ENCODE measurements at places on chromosomes 1 and 21.
A peak's percentile ranks its signal among the peaks of the same experiment; 100 is the strongest.

DNA sequence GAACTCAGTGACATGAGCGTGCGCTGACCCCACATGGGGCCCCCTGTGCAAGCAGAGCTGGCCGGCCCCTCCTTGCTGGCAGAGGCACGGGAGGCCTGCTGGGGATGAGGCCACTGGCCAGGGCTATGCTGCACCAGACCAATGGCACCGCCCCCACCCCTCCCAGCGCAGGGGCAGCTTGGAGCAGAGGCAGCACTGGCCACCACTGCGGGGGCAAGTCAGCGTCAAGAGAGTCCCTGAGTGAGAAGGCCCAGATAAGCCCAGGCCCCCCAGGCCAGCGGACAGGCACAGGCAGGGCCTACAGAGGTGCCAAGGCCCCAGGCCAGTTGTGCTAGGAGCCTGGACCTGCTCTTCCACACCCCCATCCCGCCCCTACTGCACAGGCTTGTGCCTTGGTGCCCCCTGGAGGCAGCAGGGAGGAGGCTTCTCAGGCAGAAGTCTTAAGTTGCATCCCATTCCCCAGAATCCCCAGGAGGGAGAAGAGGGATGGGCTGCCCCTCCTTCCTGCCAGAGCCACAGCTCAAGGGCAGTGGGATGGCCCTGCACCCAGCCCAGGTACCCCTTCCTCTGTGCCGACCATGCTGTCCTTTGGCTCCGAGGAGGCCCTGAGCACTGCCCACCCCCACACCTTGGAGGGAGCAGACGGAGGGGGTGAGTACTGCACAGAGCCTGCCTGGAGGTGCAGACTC lies 35.8 kb downstream of the EPHX1 start:
- DNase-seq = no peak

- no peak for DNase-seq
These were observed 1.2 kb upstream of the SLC25A34 start for GRCh38 chr1:15734901-15735300.

DNA sequence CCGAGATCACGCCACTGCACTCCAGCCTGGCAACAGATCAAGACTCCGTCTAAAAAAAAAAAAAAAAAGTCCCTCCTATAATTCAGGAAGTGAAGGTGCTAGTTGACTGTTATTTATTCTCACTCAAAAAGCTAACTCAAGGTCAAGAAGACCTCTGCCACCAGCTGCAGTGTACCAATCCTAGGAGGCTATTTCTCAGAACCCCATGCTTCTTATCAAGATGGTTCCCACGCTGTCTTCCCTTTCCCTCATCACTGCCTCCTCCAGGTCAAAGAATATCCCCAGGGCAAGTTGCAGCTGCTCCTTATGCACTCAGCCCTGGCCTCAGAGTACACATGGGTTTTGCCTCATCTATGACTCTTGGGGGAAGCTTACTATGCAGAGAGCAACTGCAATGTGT lies 53.6 kb downstream of the RERE start:
- no peak for DNase-seq

DNA sequence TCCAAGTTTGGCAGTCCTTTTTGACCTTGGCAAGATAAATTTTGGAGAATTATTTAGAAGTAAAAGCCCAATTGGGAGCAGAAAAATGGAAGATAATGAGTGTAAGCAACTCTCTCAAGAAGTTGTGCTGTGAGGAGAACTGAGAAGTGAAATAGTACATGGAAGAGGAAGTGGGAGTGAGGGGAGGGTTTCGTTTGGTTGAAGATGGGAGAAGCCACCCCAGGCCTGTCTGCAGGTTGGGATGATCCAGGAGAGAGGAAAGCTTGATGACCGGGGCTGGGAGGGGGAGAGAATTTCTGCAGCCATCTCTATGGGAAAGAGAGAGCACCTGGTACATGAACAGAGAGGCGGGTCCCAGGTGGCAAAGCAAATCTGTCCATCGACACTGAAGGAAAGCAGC lies 8.6 kb upstream of the RCAN1 start:
- no peak for DNase-seq

GRCh38 chr1:117673405-117673804 lies 67.6 kb downstream of the TENT5C start:
- DNase-seq = no peak

GRCh38 chr1:163863731-163864130 lies 542.0 kb downstream of the NUF2 start:
- DNase-seq = no peak

- DNase-seq = no peak
These were observed 18.2 kb downstream of the TMEM201 start for GRCh38 chr1:9606948-9607347.

DNA sequence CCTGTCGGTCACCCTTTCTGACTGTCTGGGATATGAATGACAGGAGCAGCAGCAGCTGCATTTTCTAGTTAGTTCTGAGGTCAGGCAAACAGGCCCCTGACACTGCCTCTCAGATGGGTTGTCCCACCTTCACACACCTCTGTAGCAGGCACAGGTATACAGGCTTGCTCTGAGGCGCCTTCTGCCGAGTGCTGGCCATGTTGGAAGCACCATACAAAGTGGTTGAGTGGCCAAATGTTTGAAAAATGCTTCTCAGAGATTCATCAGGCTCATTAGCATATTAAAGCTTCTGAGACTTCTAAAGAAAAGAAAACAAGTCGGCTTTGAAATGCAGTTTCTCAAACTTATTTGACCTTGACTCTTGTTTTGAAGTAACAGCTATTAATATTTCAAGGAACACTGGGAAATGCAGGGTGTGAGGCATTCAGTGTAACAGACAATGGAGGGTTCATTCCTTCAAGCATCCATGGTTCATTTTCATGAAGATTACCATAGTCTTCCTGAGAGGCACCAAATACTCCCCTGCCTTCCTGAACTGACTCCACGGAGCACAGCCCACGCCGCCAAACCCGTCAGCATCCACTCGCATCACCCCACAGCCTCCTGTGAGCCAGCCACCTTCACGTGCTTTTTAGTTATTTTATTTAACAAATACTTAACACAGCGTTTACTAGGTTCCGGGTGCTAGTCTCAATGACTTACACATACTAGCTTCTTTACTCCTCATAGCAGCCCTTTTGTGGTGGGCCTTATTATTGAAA lies 81.8 kb downstream of the KCNN3 start:
- no peak for DNase-seq

GRCh38 chr1:233487408-233487807 lies 126.5 kb upstream of the KCNK1 start:
- no peak for DNase-seq

- no peak for DNase-seq
These were observed 96.8 kb upstream of the ARHGEF16 start for GRCh38 chr1:3357526-3358297.

GRCh38 chr1:228274452-228275178 lies 66.8 kb downstream of the OBSCN start:
- DNase-seq = no peak

DNA sequence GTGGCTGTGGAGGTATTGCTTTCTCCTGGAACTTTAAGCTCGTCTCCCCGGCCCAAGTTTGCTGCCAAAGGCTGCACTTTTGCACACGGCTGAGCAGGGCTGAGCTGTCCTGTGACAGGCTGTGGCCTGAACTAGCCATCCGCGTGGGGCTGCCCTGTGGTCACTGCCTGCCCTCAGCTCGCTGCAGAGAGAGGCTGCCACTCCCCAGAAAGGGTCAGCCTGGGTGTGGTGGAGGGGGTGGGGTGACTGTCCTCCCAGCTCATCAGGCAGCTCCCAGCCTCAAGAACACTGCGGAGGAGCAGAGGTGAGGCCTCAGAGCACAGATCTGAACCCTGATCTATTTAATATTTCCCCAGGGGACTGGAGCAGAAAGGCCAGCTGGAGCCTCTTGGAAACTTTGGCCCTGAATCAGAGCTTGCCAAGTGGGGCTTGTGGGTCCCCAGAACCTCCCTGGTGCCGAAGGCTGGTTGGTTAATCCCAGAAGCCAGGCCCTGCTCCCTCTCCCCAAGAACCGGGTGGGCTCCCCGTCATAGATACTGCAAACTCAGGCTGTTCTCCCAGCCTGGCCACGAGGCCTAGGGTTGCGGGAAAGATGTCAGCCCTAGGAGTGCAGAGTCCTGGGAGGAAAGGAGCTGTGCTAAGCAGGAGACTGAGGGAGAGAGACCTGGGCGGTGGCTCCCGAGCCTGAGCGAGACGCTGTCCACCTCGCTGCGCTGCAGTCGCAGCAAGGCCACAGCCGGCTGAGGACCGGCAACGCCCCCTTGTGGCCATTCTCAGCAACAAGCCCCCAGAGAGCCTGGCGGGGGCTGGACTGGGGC lies 125.1 kb upstream of the IPO9 start:
- peak; percentile 50 for DNase-seq

GRCh38 chr21:40388046-40388445 lies 458.9 kb downstream of the DSCAM start:
- no peak for DNase-seq

- no peak for DNase-seq
These were observed 99.2 kb downstream of the C1orf21 start for GRCh38 chr1:184485751-184486723.

- no peak for DNase-seq
These were observed 308.1 kb downstream of the PTPRU start for GRCh38 chr1:29544406-29544805.

DNA sequence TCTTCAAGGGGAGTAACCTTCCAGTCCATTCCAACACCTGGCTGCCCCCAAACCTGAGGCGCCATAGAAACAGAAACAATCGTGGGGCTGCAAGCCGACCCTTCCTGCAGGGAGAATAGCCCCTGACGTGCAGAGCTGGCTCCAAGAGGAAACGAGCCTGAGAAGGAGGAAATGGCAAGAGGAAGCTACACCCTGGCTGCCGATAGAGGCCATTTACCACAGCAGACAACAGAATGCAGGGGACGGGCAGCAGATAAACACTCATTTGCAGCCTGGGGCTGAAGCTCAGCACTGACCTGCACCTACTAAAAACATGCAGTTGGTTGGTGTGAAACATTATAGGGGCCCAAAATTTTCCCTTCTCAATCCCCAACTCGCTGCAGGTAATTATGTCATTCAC lies 8.7 kb upstream of the TDRD10 start:
- DNase-seq = no peak

DNA sequence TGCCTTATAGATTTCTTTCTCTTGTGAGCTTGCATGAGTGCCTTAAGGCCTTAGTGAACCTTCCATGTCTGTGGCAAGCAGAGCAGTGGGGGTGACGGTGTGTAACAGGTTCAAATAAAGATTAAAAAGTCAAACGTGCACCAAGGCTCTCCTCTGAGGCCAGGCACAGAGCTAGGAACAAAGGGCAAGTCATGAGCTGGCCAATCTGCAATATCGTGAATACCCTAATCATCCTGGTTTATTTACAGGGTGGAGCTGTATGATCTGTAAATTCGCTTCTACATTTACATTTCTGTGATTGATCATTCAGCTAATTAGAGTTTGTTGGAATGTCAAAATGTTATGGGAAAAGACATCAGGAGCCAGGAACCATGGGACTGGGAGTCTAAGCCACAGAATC lies 120.2 kb downstream of the CAPN8 start:
- no peak for DNase-seq
